ENCODE measurements at places on chromosomes 2 and 18. TPM values are rescaled to one million over a fixed set of nuclear protein-coding genes. Genes with fewer than 3 reads are reported as not detected.

GRCh38 chr2:204255071-204255470 lies 290.2 kb upstream of the PARD3B start:
- DNase-seq: no peak

DNA sequence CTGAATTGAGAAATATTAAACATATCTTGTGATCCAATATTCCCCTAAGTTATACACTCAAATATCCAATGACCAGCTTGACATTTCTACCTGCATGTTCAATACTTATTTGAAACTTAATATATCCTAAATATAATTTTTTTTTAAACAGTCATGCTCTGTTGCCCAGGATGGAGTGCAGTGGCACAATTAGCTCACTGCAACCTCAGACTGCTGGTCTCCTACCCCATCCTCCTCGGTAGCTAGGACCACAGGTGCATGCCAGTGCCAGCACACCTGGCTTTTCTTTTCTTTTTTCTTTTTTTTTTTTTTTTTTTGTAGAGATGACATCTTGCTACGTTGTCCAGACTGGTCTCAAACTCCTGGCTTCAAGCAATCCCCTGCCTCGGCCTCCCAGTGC lies 4.2 kb downstream of the KYNU start:
- DNase-seq: no peak

DNA sequence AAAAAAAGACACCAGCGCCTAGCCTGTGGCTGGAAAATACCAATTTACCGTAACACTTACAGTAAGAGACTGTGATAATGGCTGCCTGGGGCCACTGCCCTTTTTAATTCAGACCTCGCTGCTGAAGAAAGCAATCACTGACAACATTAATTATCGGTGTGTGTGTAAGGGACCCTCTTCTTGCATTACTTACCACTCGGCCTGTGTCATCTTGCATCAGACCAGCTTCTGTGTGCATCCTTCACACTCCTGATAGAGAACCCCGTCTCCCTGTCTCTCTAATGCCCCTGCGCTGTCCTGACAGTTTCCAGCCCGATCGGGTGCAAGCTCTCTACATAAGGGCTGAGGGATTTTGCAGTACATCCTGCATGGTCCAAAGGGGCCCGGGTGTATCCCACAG lies 124.4 kb downstream of the ZNF516 start:
- no peak for DNase-seq

DNA sequence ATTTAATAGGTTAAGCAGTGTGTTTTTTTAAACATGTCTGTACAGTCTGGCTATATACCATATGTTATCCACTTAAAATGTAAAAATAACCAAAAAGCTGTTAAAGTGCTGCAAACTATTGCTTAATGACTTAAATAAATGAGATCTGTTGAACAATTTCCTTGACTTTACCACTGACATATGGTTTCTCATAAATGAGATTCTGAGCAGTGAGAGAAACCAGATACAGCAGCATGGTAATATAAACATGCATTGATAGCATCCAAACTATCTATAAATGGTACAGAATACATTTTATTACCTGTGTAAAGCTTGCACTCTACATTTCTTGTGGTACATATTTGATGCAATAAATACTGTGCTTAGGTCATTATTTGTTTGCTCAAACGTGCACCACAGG lies 36.3 kb upstream of the TTC21B start:
- no peak for DNase-seq

DNA sequence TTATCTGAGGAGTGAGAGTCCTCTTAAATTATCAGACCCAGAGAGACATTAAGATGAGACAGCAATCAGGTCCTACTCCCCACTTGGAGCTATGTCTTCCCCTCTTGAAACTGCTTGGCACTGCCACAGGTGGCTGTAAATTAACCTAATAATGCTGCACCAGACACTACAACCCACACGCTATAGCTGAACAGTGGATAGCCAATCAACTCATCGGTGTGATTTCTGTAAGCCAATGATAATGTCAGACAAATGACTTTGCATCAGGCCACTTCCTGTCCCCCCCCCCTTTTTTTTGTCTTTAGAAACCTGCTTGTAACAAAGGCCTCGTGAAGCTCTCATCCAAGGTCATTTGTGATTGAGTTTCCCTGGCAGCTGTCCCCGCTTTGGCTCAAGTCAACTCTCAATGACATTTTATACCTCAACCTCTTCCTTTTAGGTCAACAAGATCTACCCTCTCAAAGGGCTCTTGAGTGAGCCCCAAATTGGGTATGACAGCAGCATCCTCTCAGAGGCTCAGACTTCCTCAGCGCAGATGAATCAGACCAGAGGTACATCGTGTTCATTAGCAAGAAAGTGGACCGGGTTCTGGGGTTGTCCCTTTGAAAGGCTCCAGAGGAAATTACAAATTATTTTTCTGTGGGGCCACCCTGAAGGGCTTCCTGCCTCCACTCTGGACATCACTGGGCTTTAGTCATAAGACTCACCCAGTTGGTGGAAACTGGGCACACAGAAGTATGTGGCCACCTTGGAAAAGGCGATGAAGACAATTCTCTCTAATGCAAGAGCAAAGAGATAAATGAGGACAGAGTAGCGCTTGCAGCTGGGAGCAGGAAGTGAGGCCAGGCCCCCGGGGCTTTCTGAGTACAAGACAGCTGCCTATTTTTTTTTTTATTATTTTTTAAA lies 73.6 kb downstream of the COPS8 start:
- no peak for DNase-seq

- DNase-seq: no peak
Measured at GRCh38 chr2:164479460-164479859, 141.8 kb downstream of the GRB14 start.

DNA sequence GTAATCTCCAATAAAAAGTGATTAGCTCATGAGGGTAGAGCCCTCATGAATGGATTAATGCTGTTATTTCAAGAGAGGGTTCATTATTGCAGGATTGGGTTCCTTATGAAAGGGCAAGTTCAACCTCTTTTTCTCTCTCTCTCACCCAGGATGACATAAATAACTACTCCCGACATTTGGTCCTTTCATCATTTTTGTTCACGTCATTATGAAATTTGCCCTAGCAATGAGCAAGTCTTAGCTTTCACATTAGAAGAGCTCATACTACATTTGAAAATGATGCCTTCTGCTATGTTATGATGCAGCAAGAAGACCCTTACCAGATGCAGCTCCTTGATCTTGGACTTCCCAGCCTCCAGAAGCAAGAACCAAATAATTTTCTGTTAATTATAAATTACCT lies 152.5 kb downstream of the ICOS start:
- no peak for DNase-seq

GRCh38 chr2:124763611-124764010 lies 738.5 kb downstream of the CNTNAP5 start:
- DNase-seq: no peak

DNA sequence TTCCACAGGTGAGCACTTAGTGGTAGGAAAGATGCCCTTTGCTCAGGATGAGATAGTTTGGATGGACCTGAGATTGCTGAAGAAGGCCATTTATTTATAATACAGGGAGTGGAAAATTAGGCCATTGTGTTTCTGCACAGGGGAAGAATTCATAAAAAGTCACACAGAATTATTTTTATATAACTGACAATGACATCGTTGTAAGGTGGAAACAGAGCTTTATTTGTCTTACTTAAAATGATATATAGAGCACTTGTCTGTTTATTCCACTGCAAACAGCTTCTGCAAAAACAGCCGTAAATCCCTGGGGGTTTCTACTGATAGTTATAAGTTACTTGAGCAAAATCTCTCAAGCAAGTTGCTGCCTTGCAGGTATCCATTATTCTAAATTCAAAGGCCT lies 158.1 kb upstream of the ZNF521 start:
- no peak for DNase-seq

- no peak for DNase-seq
Measured at GRCh38 chr2:144824306-144825080, 304.6 kb upstream of the ZEB2 start.

GRCh38 chr2:238425979-238426567 lies 654 bp upstream of the ASB1 start:
- DNase-seq: no peak

GRCh38 chr2:34388446-34388845 lies 789.3 kb upstream of the FAM98A start:
- DNase-seq: no peak

GRCh38 chr18:13611142-13611600 lies 115.2 kb downstream of the FAM210A start:
- no peak for DNase-seq

GREB1L gene
- polyA plus RNA-seq: 2.7 TPM

LIPG gene
- polyA plus RNA-seq: 0.25 TPM

KCNJ13 gene
- polyA plus RNA-seq: not detected

FER1L5 gene
- polyA plus RNA-seq: 0.09 TPM

CMPK2 gene
- polyA plus RNA-seq: 0.66 TPM

MAP3K19 gene
- polyA plus RNA-seq: not detected
